ENCODE measurements at places on chromosomes 5 and 9.
A peak's percentile ranks its signal among the peaks of the same experiment; 100 is the strongest.

GRCh38 chr5:64632251-64632650 is 58.1 kb upstream of the SHISAL2B start:
- DNase-seq, result peak; percentile 20

DNA sequence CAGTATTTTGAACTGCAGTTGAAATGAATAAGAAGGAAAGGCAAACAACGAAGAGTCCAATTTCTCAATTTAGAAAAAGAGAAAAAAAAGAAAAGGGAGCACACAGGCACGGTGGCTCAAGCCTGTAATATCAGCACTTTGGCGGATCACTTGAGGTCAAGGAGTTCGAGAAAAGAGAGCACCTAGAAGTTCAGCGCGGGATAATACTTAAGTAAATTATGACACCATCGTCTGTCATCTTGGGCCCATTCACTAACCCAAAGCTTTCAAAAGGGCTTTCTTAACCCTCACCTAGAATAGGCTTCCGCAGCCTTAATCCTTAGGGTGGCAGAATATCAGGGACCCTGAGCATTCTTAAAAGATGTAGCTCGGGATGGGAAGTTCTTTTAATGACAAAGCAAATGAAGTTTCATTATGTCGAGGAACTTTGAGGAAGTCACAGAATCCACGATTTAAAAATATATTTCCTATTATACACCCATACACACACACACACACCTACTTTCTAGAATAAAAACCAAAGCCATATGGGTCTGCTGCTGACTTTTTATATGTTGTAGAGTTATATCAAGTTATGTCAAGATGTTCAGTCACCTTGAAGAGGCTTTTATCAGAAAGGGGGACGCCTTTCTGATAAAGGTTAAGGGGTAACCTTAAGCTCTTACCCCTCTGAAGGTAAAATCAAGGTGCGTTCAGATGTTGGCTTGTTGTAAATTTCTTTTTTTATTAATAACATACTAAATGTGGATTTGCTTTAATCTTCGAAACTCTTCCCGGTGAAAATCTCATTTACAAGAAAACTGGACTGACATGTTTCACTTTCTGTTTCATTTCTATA is 602 bp upstream of the CD274 start:
- no peak for DNase-seq

GRCh38 chr5:13745508-13745907 is 199.0 kb downstream of the DNAH5 start:
- no peak for DNase-seq

DNA sequence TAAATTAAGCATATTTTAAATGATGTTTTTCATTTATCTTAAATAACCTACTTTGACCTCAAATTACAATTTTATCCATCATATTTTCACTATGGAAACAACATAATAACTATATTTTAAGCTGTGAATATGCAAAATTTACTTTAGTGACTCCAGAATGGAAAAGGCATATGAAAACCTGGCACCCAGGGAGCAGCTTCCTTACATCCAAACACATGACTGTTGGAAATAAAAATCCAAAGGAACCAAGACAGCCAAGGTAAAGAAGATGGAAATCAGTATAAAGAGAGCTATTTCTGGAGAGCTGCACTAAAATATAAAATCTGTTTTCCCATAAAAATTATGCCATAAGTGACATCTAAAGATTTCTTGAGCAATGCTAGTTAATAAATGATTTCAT is 140.3 kb upstream of the FTMT start:
- DNase-seq, result no peak

GRCh38 chr9:36858805-36859375 is 175.2 kb downstream of the PAX5 start:
- DNase-seq, result no peak

DNA sequence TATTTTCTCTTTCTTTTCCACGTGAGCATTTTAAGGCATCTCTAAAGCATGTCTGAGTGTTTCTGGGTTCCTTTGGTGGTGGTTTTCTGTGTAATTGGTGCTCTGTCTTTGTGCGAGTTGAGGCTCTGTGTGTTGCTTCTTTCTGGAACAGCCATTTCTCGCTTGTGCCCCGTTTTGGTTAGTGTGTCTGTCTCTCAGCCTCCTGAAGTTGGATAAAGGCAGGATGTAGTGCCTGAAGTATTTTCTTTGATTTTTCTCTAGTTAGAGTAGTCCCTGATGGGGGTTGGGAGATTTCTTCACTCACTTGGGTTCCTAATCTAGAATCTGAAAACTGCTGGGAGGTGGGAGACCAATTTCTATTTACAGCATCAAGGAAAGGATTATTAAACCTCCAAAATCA is 129.7 kb upstream of the TMEM161B start:
- no peak for DNase-seq

- no peak for DNase-seq
These were observed 20.5 kb upstream of the FGFR4 start for GRCh38 chr5:177066224-177066623.

DNA sequence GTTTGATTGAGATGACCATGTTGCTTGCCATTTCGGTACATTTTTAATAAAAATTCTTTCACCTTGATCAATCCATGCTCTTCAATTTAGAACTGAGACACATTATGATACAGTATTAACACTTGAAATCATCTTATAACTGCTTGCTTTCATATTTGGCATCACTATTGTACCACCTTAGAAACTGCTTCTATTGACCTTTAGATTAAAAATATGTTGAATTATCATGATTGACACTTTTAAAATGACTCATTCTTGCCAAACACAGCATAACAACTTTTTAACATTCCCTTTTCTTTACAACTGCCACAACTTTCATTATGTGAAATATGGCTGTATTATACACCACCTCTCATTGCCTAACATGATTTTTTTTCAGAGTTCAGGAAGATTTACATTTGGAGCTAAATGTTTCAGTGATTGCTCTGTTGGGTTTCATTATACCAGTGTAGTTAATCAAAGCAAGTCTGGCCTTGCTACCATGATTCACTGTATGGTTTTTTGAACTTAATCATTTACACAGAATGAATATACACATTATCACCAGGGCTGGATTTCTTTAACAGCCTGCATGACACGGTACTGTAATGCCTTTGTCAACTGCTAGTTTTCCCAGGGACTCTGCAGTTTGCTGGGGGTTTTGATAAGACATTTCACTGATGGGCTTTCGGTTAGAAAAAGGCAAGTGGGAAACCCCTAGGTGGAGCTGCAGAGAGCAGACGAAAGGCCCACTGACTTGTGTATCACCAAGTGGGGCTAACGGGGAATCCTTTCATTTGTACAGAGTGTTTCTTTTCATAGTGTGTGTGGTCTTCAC is 93.6 kb upstream of the TLE4 start:
- no peak for DNase-seq

GRCh38 chr9:33506626-33507370 is 17.3 kb upstream of the ANKRD18B start:
- no peak for DNase-seq

DNA sequence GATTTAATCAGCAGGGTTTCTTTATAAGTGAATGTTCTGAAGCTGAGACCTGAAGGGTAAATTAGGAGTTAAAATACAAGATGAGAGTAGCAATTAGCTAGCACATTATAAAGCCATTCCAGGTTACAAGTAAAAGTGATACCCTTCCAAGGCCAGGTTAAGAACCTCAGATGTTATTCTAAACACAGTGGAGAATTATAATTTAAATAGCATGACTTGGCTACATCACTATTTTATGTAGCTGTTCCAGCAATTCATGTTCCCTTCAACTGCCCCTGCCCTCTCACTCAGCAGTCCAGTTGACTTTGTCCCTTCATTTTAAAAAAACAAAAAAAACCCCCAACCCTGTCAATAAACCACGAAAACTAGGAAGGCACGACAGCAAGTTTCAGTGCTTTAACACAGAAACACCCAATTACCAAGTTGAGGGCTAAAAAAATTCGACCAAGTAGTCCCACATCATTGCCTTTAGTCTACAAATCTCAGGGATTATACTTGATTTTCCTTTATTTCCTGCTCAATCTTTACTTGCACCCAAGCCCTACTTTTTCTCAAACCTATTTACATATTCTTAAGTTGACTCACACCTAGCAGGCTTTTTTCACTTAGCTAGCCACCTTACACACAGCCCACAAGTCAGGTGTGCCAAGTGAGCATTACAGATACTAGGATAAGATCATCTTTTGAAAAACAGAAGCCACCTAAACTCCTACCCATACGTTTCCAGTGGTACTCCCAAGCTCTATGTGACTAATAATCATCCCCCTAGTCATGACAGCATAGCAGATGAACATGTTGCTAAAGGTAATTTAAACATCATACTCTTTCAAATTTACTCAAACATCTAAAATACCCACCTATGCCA is 3.4 kb downstream of the RPL37 start:
- no peak for DNase-seq

GRCh38 chr9:96386157-96386556 is 2.6 kb upstream of the SLC35D2 start:
- DNase-seq, result no peak

- DNase-seq, result no peak
These were observed 49.2 kb upstream of the STXBP1 start for GRCh38 chr9:127562841-127563401.

GRCh38 chr9:75088646-75089372 is 495 bp downstream of the OSTF1 start:
- peak; percentile 26 for DNase-seq

- DNase-seq, result no peak
These were observed 41.3 kb downstream of the IRX2 start for GRCh38 chr5:2709976-2710689.

- no peak for DNase-seq
These were observed 35.4 kb downstream of the PRKACG start for GRCh38 chr9:68978501-68978900.

- peak; percentile 11 for DNase-seq
These were observed 9.9 kb downstream of the RBM27 start for GRCh38 chr5:146213210-146213826.

DNA sequence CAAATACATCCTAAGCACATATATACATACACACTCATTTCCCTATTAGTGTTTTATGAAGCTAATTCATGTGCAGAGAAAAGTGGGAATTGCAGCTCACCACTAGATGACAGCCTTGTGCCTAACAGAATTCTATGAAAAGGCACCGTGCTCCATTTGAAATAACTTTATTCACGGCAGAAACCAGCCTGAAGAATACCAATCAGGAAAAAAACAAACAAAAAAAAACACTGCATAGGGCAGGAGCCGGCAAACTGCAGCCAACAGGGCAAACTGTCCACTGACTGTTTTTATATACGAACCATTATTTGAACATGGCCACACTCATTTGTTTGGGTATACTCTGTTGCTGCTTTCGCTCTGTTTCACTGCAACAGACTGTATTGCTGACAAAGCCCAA is 33.6 kb downstream of the ERMP1 start:
- peak; percentile 3 for DNase-seq

DNA sequence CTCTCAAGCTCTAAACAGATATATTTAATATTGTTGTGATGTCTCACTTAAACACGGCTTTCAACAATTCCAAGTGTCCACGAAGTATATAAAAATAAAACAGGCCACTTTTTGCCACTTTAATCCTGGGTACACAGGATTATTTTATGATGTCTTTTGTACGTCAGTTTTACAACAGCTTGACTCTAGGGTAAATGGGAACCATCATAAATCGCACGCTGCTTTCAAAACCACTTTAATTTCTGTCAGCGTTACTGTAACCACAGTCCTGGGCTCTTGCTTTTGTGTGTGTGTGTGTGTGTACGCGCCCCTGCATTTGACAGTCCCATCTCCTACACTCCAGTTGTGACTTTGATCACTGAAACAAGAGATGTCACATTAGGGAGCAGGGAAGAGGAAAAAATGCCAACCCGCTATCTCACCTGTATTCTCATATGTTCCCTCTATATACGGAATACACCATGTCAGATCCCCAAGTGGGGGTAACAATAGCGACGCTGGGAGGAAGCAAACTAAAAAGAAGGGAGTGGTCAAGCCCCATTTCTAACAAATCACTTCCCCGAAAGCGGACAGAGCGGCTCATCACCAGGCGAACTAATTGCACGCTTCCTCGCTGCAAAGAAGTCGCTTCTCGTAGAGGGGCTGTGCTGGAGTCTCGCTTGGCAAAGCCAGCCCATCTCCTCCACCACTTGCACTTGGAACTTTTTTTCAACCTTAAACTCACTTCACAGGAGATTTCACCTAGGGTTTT is 1.2 kb downstream of the BNC2 start:
- DNase-seq, result no peak

- no peak for DNase-seq
These were observed 252.8 kb upstream of the DAP start for GRCh38 chr5:11013793-11014192.

- no peak for DNase-seq
These were observed 627.6 kb upstream of the SGCD start for GRCh38 chr5:155699385-155699784.

GRCh38 chr5:36934740-36935356 is 58.3 kb downstream of the NIPBL start:
- no peak for DNase-seq

DNA sequence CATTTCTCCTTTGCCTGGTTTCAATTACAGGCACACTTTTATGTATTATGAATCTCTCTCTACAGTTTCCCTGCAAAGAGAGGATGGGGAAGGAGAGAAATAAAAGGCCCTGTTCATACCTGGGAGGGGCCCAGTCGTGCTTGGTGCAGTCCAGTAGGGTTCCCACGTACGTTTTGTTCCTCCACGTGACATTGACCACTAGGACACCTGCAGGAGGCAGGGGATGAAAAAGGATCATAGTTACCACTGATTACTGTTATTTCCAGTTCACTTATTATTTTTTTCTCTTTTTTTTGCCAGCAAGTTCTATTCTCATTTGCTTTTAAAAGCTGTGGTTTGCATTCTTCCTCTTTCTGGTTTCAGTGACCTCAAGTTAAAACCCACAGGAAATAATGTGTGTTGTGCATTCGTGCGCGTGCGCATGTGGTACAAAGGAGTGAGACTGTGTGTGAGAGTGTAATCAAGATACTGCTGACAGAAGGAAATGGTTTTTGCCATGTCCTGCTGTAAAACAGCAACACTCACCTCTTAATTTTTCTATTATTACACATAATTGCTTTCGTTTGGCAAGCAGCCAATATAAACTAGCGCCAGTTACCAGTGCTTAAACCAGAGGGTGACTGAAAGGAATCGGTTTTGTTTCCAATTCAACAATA is 96.8 kb downstream of the ZNF608 start:
- peak; percentile 63 for DNase-seq

- no peak for DNase-seq
These were observed 4.5 kb upstream of the SET start for GRCh38 chr9:128684325-128685199.

GRCh38 chr5:77356740-77357139 is 135.4 kb downstream of the WDR41 start:
- DNase-seq, result no peak

- DNase-seq, result no peak
These were observed 672.1 kb upstream of the RIOK2 start for GRCh38 chr5:97854871-97855762.

DNA sequence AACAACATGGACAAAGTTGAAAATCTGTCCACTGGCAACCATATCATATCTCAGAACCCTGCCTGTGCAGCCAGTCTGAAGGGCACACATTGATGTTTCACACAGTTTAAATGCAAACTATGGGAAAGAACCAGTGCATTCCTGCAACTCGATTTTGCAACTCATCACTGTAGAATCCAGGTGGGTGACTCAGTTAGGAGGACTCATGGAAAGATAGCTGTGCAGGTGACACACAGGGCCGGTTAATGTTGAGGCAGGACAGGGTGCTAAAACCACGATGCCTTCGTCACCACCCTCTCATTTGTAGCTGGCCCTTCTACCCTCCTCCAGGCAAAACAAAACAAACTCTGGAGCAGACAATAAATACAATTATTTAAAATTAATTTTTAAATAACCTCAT is 62.8 kb downstream of the TLE1 start:
- DNase-seq, result no peak

GRCh38 chr9:2913026-2913425 is 69.1 kb upstream of the PUM3 start:
- peak; percentile 33 for DNase-seq

Measured in DMS 273 treated with DMSO at 0.1 percent for 48 hours (cell line).